ENCODE measurements at places on chromosomes 4 and X.

DNA sequence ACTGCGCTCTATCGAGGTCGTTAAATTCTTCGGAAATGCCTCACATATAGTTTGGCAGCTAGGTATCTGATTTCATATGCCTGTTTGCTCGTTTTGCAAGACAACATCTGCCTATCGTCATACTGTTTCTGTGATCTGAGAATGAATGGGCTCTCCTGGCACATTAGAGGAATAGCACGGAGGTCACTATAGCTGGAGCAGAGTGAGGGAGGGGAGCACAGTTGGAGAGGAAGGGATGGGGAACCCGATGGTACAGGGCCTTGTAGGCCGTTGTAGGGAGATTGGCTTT lies 552 bp downstream of the IKBKG start:
- DNase-seq, result peak; percentile 47

- DNase-seq, result no peak
These were observed 913.4 kb downstream of the RPA4 start for GRCh38 chrX:97797076-97797475.

GRCh38 chrX:28880136-28880535 lies 292.9 kb downstream of the IL1RAPL1 start:
- no peak for DNase-seq

DNA sequence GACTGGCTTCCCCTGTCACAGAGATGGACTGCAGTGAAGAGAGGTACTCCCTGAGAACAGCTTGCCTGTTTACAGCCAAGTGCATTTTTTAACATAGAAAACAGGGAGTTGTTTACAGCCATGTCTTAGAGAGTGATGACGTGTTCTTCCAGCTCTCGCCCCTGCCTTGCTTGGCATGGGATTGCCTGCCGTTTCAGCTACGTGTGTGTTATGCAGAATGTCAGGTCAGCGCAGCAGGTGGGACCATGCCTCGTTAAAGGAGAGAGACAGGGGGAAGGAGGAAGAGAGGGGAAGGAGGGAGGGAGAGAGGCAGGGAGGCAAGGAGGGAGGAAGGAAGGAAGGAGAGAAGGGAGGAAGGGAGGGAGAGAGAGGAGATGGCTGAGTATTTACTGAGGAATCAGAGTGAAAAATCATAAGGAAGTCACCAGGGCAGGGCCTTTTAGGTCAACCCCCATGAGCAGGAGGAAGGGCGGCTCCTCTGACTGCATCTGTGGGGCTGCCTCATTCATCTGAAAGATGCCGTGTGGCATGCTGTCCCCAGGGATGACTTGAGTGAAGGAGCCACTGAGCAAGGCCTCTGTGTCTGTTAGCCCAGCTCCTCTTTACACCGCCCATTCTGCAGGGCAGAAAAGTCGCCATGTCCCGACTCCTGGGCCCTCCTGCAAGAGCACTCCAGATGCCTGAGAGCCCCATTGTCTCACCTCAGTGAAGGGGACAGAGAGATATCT lies 139.7 kb upstream of the PSAPL1 start:
- DNase-seq, result no peak

GRCh38 chrX:73490661-73491060 lies 43.8 kb downstream of the CDX4 start:
- no peak for DNase-seq

- DNase-seq, result no peak
These were observed 52.8 kb downstream of the APOO start for GRCh38 chrX:23854945-23855344.

DNA sequence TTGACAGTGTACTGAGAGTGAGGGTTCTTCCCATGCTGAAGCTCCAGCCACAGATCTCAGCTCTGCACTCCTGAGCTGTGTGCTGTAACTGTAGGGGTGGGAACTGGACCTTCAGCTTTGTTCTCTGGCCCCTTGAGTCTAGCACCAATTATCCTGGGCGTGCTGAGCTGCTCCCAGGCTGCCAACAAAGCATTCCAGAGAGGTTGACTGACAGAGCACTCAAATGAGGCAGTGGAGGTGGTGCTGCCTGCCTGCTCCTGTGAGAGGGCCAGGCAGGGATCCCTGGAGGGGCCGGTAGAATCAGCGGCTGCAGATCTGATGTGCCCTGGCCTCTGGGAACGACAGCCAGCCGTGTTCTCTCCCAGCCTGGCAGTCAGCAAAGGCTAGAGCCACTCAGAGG lies 375.7 kb upstream of the AADAT start:
- DNase-seq, result no peak

- DNase-seq, result no peak
These were observed 102.2 kb downstream of the EDA start for GRCh38 chrX:69718102-69718501.

GRCh38 chr4:56414135-56414670 lies 21.2 kb downstream of the PPAT start:
- peak; percentile 40 for DNase-seq

GRCh38 chr4:101287324-101287723 lies 60.0 kb downstream of the PPP3CA start:
- DNase-seq, result no peak

DNA sequence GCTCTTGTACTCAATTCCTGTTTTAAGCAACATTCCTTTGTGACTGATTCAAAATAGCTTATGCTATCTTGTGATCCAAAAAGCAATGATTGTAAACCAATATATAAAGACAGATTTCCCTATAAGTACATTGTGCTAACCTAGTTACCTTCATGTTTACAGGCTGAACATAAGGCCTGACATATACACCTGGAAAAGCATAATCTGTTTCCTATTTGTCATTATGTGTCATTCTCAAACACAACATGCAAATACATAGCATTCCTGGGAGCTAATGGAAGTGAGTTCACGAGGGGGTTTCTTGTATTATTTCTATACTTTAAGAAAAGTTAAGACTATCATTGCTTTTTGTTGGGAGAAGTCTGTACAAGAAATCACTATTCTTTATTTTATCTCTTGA lies 638.1 kb upstream of the AGA start:
- DNase-seq, result no peak

DNA sequence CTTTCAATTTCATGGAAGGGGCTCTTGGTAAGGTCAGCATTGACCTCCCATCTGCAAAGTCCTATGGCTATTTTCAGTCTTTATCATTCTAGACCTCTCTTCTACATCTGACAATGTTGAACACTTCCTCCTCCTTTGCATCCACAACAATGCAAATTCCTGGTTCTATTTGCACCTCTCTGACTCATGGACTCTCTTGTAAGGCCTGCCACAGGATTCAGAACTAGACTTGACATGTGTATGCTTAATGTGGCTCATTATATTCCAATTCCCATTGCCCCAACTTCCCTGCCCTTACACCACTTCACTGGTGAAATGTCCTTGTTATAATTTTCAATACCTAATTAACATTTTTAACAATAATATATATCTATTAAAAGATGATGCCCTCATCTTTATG lies 314.3 kb upstream of the FGF13 start:
- DNase-seq, result no peak

GRCh38 chr4:740656-741282 lies 35.1 kb downstream of the PCGF3 start:
- peak; percentile 40 for DNase-seq

DNA sequence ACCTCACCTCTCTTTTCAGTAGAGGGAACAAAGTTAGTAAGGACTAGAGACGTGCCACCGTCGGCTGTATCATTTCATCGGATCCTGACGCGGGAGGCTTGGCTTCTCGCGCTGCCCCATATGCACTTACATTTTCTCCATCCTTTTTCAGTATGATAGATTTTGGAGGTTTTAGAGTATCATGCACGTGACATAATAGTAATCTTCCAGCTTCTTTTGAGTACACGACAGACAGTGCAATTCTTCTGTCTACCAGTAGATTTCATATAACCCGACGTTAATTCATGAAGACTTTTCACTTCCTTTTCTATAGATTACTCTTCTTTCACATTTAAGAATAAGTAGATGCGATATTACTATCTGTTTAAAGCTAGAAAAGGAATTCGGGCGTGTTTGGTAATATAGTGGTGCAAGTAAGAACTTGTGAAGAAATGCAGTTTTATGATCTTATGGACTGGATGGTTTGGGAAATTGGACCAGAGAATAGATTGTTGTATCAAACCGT lies 1.0 kb downstream of the CDS1 start:
- no peak for DNase-seq

DNA sequence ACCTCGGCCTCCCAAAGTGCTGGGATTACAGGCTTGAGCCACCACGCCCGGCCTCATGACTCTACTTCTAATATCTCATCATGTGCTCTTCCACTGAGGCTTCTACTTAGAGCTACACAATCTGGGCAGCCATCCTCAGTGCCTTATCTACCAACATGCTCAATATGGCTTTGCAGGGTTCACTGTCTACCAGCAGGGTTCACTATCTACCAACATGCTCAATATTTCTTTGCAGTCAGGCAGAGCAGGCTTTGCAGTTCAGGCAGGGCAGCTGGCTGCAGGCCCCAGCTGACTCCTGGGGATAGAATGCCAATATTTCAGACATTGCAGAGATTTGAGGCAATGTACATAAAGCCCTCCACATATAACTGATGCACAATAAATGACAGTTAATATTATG lies 47.5 kb downstream of the PKD2 start:
- DNase-seq, result peak; percentile 61

DNA sequence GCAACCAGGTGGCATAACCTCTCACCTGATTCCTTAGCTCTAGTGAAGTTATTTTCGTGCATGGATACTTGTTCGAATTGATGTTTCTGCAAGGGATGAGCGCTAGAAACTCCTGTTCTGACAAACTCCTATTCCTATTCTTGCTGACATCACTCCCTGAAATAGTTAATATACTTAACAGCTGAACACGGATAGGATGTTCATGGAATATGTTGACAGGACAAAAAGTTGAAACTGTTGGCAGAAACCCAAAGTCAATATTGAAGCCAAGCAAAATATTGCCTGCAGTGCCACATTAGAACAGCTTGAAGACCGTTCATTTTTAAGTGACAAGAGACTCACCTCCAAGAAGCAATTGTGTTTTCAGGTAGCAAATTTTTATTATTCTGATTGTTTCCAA lies at the start of gene KLKB1:
KLKB1 (plus strand) TSS at position 287 of the 400 bp plus-strand sequence. CDS start 689 bp downstream, outside the sequence.
- no peak for DNase-seq

All from EH (cell line).